ENCODE measurements at places on chromosomes 12 and 14.

DNA sequence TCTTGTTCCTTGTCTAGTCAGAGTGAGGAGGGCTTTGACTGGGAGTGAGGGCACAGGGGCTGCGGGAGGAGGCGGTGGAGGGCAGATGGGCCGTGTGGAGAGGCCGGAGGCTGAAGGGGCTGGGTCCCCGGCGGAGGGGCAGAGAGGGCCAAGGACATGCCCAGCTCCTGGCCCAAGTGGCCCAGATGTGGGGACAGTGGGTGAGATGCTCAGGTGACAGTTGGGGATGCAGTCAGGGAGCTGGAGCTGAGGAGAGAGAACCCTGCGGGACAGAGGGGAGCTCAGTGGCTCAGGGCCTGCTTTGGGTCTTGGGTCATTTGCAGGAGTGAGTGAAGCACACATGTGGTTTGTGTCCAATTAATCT lies 26.5 kb upstream of the PLD4 start:
- no peak for DNase-seq

DNA sequence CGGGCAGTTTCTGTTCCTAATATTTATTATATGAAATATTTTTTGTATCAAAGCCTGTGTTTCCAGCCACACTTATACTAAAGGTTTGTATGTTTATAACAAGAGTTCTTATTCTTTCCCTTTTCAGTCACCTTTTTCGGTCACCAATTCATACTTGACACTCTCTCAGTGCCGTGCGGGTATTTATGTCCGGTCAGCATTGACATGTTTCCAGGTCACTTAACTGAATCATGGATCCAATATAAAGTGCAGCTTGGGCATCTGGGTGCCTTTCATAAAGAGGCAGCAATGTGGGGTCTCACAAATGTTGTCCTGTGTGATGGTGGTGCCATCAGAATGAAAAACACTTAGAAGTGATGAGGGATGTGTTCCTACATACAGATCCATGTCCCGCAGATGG lies 141.3 kb downstream of the ERC1 start:
- no peak for DNase-seq

DNA sequence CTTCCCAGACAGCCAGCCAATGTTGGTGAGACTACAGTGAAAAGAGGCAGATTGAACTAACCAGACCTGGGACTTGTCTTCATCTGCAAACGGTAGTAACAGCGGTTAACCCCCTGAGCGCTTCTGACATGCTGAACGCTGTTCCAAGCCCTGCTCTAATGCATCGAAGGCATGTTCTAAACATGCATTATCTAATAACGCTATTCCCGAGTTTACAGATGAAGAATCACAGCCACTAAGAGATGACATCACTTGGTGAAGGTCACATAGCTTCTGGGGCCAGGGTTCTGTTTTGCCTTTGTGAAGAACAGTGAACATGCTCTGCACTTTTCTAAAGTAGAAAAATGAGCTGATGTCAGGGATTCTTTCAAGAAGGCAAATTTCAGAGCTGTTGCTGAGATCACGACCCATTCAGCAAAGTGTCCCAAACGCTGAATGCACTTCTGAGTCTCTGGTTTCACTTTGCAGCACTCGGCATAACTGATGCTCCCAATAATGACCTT lies 56.0 kb downstream of the FOS start:
- DNase-seq, result peak; percentile 12

- no peak for DNase-seq
Measured at GRCh38 chr12:52687497-52688385, 7.5 kb upstream of the KRT1 start.

GRCh38 chr12:69497308-69498026 lies 27.3 kb downstream of the FRS2 start:
- peak; percentile 19 for DNase-seq

GRCh38 chr12:128857133-128857763 lies 4.0 kb downstream of the GLT1D1 start:
- no peak for DNase-seq

DNA sequence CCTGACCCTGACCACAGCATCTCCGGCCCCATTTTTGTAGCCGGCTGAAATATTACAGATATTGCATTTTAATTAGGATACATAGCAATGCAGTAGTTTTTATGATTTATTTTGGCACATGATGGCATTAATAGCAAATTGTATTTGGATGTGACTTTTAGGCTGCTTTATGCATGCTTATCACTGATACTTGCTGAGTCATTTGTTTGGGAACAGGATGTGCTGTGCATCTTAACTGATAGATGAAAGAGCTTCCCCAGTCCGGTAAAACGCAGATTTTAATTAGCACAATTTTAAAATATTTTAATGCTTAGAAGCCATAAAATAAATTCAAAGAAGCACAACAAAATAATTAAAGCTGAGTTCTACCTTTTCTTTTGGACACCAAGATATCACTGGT lies 90.7 kb downstream of the OTOGL start:
- DNase-seq, result no peak

DNA sequence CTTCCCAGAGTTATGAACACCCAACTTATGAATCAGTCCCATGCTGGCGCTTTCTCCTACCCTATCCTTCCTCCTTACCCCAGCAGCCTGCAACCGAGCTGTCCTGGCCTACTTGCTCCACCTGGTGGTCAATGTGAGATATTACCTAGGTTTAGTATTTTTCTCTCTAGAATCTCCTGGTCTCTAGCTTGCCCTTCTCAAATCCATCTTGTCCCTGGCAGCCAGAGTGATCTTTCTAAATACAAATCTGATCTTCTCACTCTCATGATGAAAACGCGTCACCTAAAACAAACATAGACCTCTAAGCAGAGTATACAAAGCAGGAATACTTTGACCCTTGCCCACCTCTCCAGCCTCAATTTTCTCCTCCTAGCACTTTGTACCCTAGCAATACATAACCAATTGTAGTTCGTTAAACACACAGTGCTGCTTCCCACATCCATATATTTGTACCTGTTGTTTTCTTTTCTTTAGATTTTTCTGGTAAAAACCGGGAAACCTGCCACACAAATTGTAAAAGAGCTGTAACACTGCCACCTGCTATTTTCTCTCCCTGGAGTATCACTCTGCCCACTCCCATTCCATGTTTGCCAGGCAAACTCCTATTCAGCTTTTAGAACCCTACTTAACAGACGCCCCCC lies 20.0 kb upstream of the TCP11L2 start:
- peak; percentile 41 for DNase-seq

- DNase-seq, result no peak
Measured at GRCh38 chr14:97368049-97368448, 570.9 kb downstream of the VRK1 start.

GRCh38 chr14:27890259-27890658 lies 876.3 kb upstream of the FOXG1 start:
- no peak for DNase-seq

DNA sequence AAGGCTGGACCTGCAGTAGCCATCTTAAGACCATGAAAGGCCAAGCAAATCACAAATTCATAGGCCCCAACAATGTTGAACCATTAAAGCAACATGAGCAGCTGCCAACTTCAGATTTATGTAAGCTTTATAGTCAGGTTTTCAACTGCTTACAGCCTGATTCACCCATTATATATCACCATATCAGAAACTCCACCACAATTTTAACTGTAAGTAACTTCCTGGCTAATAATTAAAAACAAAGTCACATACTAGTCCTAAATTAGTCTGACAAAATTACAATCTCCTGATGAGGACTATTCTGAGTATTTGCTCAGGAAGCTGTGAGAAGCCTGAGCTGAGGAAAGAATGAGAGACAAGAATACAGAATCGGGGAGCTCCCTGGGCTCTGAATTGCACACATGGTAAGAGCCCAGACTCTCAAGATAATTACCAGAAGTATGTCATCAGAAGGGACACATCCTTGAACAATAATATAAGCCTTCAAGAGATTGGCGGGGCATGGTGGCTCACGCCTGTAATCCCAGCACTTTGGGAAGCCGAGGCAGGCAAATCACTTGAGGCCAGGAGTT lies 55.1 kb downstream of the NUMB start:
- DNase-seq, result no peak

- no peak for DNase-seq
Measured at GRCh38 chr12:12469386-12469785, 93.3 kb downstream of the DUSP16 start.

- DNase-seq, result peak; percentile 62
Measured at GRCh38 chr12:54207539-54208294, 18.9 kb upstream of the SMUG1 start.

All from CD4-positive, alpha-beta memory T cell (primary cell).